ENCODE measurements at places on chromosomes 2 and 18.

GRCh38 chr18:24860978-24861680 is 400.7 kb downstream of the HRH4 start:
- no peak for DNase-seq

DNA sequence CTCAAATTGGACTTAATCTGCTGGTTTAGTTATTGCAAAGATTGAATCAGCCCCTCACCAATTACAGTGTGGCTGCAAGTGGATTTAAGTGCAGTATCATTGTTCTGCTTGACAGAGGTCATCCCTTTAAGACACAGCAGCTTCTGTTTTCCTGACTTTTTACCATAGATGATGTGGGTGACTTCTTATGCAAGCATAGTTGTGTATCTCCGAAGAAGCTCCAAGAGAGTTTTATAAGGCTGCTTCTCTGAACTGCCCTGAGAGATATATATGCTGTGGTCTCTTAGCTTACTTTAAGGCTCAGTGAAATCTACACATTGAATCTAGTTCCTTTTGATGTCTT is 3.5 kb downstream of the TRIB2 start:
- DNase-seq = no peak

DNA sequence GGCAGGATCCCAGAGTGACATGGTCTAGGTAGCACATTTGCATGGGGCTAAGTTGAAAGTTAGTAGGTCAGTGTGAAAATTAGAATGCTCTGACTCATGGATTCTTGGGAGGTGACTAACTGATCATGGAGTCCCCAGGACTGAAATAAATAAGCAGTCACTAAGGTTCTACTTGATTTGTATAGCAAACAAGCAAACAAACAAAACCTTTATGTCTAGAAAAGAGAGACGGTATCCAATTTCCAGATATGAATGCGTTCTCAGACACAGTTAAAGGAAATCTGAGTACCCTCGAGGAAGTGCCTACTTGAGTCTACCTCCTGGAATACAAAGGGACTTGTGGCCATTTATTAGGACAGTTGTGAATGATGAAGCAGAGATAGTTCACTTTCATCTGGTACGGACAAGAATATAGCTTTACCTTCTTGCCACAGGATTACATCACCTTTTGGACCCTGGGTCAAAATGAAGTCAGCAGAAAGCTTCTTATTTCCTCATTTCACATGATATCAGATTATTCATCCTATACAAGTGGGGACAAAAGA is 54.3 kb upstream of the AGPS start:
- DNase-seq = no peak

GRCh38 chr18:35746826-35747339 is 165.3 kb downstream of the GALNT1 start:
- no peak for DNase-seq

DNA sequence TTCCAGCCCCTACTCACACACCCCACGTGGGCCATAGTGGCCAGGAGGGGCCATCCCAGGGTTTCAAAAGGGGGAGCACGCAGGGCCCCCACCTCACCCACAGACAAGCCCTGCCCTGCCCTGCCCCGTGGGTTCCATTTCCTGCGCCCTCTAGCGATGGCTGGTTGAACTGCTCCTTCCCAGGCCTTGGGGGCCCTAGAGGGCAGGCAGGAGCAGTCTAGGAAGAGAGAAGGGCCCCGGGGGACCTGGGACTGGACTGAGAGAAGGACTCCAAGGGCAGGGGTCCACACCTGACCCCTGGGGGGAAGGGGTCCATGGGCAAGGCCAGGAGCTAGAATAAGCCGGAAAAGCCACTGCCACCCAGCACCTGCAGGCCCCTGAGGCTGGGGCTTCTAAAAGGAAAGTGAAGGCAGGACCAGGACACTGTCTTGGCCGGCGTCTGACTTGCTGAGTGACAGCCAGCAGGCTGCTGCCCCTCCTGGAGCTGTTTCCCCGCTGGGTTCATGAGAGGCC is 10.1 kb downstream of the CYP26B1 start:
- DNase-seq = no peak

DNA sequence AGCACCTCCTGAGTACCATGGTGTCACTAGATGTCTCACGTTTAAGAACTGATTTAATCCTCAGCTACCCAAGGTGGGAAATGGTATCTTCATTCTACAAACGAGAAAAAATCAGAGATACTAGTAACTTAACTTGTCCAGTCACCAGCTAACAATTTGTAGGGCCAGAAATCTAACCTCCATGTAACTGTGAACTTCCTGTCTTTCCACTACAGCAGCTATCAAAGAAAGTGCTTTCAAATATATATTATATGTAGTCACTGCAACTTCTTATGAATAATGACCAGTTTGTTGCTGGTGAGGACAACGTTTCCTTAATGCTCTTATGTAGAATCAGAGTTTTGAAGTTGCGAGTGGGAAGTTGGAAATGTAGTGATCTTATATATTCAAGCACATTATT is 1.9 kb downstream of the REV1 start:
- no peak for DNase-seq

All from right renal cortex interstitium (tissue), 3 donors.